ENCODE measurements at places on chromosomes 12 and 14.

- DNase-seq: peak; percentile 31
These were observed 80.0 kb downstream of the NTF3 start for GRCh38 chr12:5511644-5512600.

DNA sequence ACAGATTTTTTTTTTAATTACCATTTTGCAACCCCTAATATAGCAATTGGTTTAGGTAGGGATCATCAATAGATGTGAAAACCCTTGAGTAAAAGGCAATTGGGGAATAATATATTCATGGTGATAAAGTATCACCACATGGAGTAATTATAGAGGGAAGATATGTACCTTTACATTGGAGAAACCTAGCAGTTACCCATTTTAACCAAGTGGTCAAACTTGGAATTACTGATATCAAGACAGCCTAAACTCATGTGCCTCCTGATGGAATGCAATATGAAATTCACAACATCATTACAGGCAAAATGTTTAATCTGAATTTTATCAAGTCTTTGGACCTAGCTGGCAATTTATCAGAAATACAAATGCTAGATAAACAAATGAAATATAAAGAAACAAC lies 6.7 kb upstream of the SLC10A1 start:
- DNase-seq: no peak

DNA sequence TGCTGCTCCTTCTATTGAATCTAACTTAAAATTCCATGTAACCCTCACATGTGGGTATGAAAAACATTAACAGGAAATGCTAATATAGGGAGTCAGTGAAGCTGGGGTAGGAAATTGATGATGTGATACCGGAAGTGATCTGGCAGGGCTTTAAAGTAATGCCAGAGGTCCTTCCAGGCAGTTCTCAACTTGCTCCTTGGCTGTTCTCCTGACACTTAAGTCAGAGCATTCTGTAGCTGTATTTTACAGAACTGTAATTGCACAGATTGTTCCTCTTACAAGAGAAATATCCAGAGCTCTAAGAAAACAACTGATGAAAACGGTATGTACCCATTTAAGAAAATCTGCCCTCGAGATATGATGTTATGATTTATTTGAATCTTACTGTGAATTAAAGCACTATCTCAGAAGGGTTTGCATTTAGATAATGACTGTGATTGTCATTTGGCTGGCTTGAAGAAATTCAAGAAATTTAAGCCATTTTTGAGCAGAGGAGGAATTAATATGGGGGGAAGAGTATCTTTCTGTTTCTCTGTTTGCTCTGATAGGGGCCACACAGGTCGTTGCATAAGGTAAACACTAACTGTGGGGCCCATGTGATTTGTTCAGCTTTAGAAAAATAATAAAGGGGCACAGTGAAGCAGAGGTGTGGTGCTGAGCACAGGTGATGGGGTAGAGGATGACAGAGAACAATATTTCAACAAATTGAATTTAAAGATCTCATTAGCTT lies 88.4 kb downstream of the BBS10 start:
- DNase-seq: no peak

DNA sequence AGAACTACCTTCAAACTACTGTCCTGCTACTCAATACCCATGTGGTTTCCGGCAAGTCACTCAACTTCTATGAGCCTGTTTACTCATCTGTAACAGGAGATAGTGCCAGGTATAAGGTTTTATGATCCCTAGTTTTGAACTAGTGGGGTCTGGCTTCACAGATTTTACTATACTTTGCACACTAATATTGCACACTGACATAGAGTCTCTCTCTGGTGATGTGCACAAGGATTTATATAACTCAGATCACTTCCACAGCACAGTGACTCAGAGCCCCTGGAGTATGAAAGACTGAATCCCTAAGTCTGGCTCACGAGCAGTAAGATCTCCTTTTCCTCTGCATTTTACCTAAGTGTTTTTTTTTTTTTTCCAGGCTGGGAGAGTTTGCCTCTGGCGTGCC lies 69.7 kb upstream of the SLC38A2 start:
- DNase-seq: no peak

- no peak for DNase-seq
These were observed 161.8 kb upstream of the IGF1 start for GRCh38 chr12:102642199-102642598.

DNA sequence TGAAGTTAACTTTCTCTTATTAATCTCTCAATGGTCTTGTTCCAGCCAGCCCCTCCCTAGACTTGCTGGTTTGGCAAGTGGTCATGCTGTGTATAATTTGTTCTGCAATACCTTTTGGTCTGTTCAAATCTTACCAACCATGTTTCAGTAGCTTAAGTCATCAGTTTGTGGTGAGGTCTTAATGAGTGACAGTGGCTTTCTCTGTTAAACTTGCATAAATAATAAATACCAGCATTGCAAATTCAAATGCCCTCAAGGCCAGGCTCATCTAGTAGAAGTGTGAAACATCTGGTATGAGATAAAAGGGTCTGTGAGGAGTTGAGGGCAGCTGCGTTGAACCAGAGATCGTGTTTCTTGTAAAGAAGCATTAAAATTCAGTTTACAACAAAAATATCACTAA lies 319.5 kb downstream of the TMEM117 start:
- DNase-seq: no peak

- peak; percentile 11 for DNase-seq
These were observed 745 bp upstream of the NAA30 start for GRCh38 chr14:57389646-57390036.
